ENCODE measurements at places on chromosomes 2 and 18. TPM values are rescaled to one million over a fixed set of nuclear protein-coding genes. Genes with fewer than 3 reads are reported as not detected.

DNA sequence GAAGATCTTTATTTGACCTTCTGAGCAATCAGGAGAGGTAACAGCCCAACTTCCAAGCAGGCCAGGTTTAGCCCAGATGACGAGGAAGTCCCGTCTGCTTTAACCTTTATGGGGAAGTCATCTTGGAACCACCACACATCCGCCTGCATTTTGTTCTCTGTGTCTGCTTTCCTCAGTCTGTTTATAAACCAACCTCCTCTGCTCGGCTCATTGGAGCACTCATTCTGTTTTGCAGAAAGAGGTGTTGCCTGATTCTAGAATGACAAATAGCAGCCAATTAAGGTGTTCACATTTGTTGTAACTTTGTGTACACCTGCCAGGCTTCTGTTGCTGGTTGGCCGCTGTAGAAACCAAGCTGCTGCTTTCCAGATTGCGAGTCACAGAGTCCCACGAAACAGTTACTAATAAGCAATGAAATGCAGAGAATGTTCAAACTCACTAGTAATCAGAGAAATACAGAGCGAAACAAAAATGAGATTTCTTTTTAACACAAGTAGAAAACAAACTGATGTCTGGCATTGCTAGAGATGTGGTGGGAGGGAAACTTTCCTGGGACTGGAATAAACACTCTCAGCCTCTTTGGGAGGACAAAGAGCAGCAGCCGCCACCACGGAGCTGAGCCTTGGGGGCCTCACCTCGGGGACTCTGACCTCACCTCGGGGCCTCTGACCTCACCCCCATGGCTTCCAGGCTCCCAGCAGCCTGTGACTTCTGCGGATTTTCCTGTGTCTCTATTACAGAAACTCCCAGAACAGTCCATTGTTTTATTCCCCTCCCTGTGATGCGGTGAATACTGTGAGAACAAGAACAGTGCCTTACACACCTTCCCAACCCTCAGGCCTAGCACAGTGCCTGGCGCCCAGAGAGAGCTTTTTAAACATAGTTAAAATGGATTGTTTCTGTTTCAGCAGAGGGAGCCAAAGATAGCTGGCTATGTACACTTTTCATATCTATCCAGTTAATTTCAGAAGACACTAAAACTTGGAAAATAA, 64.0 kb downstream of the MBP start:
- DNase-seq, result no peak
- no peaks in the 10 kb centered on the region for H3K27me3 ChIP-seq
- H3K4me3 ChIP-seq, result no peak overlapping the region
- H3K27ac ChIP-seq, result peak overlapping the region; percentile 78
- no peaks in the 10 kb centered on the region for H3K36me3 ChIP-seq
- peaks cover 11% of the 10 kb centered on the region for H3K4me1 ChIP-seq

DNA sequence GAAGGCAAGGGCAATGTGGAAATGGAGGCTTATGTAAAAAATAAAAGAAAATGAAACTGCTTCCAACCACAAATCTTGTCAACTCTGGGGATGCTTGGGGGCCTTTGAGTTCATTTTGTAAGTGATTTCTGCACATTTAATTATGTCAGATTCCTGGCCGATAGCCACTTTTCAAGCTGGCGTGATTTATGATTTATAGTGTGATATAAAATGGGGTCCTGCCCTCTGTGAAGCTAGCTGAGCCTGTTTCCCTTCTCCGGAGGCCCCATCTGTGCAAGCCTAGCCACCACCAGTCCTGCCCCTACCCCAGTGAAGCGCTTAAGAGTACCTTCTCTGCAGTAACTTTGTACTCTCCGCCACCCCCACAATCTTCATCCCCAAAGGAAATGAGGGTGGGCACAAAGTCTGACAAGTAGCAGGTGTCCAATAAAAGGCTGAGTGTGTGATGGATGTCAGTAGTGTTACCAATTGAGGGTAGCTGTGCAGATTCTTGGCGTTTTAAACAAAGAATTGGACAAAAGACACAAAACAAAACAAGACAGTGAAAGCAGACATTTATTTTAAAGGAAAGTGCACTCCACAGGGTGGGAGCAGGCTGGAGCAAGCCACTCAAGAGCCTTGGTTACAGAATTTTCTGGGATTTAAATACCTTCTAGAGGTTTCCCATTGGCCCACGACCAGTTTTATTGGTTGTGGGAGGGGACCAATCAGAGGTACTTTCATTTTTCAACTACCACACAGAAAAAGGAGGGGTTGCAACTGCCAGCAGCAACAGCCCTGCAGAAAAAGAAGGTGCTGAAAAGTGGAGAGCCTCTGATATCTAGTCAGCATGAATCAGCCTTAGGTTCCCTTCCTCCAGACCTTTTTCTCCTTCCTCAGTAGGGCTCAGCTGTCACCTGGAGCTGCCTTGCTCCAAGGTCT, 39.0 kb upstream of the SIX3 start:
- peaks cover 5% of the 10 kb centered on the region for H3K27me3 ChIP-seq
- no peak overlapping the region for H3K4me3 ChIP-seq
- no peaks in the 10 kb centered on the region for H3K4me1 ChIP-seq
- DNase-seq, result no peak

GRCh38 chr2:239990966-239991365, 34.2 kb downstream of the NDUFA10 start:
- peak overlapping the region; percentile 9 for H3K4me3 ChIP-seq
- peak; percentile 84 for DNase-seq
- no peaks in the 10 kb centered on the region for H3K4me1 ChIP-seq
- H3K27me3 ChIP-seq, result no peaks in the 10 kb centered on the region
- peaks cover 23% of the 10 kb centered on the region for H3K36me3 ChIP-seq

GRCh38 chr2:225041207-225041850, 939 bp downstream of the DOCK10 start:
- H3K27ac ChIP-seq, result no peak overlapping the region
- no peak for DNase-seq
- peaks cover 26% of the 10 kb centered on the region for H3K27me3 ChIP-seq
- no peaks in the 10 kb centered on the region for H3K36me3 ChIP-seq
- peak overlapping the region; percentile 41 for H3K4me3 ChIP-seq
- H3K4me1 ChIP-seq, result no peaks in the 10 kb centered on the region

SCN2A gene
- total RNA-seq, result 0.83 TPM

C2orf81 gene
- not detected for total RNA-seq
